KBM-7 (cell line): ENCODE measurements at places on chromosomes 4 and X.

DNA sequence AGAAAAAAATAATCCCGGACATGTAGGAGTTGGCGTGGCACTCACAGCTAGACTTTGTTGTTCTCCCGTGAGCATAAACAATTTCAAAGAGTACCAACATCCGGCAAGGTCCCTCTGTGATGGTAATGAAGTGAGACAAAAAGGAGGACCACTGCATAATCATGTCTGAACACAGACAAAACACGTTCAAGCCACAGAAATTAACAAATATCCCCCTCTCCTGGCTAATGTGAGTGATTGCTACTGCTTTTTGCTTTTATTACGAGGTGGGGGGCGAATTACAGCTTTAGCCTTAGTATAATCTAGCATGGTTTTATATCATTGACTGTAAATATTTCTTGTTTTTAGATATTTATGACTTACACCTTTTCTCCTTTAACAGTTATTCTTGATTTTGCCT lies 118.5 kb downstream of the PLS3 start:
- DNase-seq, result peak; percentile 26

DNA sequence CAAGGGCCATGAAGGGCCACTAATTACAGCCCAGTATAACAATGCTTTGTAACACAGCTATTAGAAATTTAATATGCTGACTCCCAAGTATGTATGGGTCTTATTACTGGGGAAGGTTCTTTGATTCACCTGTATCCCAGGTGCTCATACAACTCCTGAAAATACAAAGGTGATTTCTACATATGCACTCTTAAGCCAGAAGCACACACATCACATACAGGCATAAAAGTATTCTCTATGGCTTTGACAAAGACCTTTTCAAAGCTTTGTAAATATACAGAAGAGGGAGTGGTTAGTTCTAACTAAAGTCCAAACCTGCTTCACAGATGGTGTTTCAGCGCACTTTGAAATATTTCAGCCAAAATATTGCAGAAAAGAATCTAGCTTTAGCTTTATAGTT lies 191.5 kb downstream of the SNCA start:
- no peak for DNase-seq

DNA sequence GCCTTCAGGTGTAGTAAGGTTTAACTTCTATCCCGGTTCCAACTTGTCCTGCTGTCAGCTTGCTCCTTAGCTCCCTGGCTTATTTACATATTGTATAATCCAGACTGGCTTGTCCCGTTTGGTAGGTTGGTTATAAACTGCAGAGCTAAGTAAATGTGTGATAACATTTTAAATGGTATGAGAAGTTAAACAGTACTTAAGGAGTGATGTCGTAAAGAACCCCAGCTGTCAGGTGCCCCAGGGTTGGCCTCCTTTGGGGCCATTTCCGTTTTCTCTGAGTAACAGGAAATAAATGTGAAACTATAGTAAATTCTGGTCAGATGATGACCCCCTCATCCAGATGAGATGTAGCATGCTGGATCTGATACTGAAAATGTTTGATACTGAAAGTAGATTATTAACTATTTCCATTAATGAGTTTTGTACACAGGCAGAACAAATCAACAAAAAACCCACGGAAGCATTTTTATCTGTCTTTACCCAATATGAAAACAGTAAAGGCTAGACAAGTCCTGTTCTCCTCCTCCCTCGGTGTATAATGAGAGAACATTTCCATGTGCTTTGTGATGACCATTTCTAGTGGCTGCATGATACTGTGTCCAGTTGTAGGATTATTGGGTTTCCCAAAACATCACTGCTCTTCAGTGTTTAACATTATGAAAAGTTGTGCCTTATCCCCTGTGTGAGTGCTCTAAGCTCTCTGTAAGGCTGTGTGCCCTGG lies 22.4 kb downstream of the GAB1 start:
- DNase-seq, result peak; percentile 62

GRCh38 chr4:185820146-185821028 lies 8.4 kb upstream of the SORBS2 start:
- no peak for DNase-seq

- DNase-seq, result peak; percentile 28
Measured at GRCh38 chr4:22962295-22962694, 269.6 kb downstream of the GBA3 start.

- no peak for DNase-seq
Measured at GRCh38 chrX:57565198-57565597, 26.6 kb upstream of the ZXDB start.

DNA sequence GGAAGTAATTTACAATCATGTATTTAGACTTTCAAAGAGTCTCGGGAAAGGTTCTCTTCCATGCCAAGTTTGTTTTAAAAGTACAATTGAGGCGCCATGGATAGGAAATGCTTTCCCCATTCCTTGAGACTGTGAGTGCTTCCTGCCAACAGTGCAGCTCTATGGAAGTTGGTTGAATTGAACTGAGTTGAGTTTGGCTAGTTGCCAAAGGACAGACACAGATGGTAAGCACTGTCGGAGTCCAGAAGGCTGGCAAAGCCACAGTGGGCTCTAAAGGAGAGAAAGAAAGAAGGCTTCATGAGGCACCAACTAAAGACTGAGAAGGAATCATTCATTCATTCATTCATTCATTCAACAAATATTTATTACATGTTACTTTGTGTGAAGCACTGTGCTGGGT lies 4.3 kb upstream of the KCNE5 start:
- no peak for DNase-seq

- peak; percentile 23 for DNase-seq
Measured at GRCh38 chr4:56976283-56976836, 1.0 kb downstream of the NOA1 start.

GRCh38 chr4:3605491-3605890 lies 73.3 kb upstream of the LRPAP1 start:
- no peak for DNase-seq

- DNase-seq, result no peak
Measured at GRCh38 chr4:140003876-140004548, 150.0 kb downstream of the MAML3 start.

GRCh38 chr4:139279760-139280620 lies at the start of gene MGARP:
TSS of gene MGARP (minus strand) at chr4:139280225. CDS start at chr4:139280158, 67 bp downstream.
- no peak for DNase-seq

- DNase-seq, result peak; percentile 66
Measured at GRCh38 chr4:78951862-78952472, 12.7 kb upstream of the PAQR3 start.

DNA sequence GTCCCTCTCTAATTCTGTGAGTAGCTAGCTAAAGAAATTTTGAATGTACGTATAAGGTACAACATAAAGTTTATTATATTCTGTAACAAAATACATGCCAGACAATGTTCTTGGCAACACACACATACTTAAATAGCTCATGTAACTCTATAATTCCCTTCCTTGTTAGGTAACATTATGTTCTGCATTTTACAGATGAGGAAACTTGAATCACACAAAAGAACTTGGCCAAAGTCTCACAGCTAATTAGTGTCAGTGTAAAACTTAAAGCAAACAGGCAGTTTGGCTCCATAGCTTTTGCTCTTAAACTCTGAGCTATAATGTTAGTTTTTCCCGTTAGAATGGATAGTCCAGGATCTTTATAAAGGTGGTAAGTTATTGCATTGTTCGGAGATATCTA lies 1091.8 kb upstream of the SLIT2 start:
- no peak for DNase-seq

- peak; percentile 39 for DNase-seq
Measured at GRCh38 chr4:109614466-109614865, 54.4 kb downstream of the MCUB start.

DNA sequence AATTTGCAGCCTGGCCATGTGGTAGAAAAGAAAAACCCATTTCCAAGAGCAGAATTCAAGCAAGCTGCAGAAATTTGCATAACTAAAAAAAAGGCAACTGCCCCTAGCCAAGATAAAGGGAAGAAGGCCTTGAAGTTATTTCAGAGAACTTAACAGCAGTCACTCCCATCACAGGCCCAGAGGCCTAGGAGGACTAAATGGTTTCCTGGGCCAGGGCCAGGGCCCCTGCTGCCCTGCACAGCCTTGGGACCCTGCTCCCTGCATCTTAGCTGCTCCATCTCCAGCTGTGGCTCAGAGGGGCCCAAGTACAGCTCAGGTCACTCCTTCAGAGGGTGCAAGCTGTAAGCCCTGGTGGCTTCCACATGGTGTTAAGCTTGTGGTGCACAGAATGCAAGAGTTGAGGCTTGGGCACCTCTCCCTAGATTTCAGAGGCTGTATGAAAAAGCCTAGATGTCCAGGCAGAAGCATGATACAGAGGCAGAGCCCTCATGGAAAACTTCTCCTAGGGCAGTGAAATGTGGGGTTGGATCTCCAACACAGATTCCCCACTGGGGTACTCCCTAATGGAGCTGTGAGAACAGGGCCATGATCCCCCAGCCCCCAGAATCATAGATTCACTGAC lies 6.7 kb upstream of the MID2 start:
- DNase-seq, result no peak

DNA sequence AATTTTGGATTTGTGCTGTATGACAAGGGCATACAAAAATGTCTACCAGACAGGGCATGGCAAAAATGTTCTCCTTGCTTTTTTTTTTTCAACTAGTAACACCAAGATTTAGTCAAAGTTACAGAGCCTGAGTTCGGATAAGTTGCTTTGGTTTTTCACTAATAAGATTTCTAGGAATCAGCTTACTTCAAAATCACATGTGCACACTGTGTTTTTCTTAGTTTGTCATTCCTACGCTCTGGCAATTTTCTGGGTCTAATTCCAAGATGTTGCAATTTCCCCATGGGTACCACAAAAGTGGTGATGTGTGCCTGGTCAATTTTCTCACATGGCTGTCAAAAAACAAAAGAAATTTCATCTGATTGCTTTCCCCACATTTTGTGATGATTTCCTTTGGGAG lies 6.3 kb downstream of the C1QTNF7 start:
- no peak for DNase-seq

- DNase-seq, result peak; percentile 32
Measured at GRCh38 chr4:105895583-105896460, 551 bp downstream of the NPNT start.

GRCh38 chrX:153744210-153745066 lies 19.6 kb upstream of the PLXNB3 start:
- peak; percentile 61 for DNase-seq

GRCh38 chr4:143356493-143356892 lies 19.8 kb downstream of the GAB1 start:
- no peak for DNase-seq

DNA sequence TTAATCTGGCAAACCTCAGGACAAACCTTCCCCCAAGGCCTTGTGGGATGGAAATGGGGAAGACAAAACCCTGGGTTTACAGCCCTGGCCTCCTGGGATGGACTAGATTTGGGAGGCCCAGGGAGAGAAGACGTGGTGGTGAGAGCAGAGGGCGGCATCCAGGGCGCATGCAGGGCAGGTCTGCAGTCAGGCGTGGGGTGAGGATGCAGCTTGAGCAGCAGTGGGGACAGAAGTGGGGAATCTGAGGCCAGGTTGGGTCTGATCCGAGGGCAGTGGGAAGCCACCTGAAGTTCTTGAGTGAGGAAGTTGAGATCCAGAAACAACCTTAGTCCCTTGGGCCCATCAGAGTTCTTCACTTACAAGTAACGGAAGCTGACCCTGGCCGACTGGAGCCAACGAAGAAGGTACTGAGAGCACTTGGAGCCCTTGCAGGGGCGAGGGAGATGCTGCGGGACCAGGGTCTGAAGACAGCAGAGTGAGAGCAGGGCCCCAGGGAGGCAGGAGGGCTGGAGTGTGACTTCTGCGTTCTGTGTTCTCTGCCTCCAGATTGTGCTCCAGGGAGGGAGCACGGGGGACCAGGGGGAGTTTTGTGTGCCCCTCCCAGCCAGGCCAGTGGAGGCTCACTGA lies 42.0 kb upstream of the GPR78 start:
- no peak for DNase-seq

GRCh38 chr4:78459327-78459726 lies 92.2 kb upstream of the ANXA3 start:
- DNase-seq, result no peak

- DNase-seq, result no peak
Measured at GRCh38 chrX:125786316-125786715, 379.8 kb downstream of the DCAF12L2 start.

GRCh38 chrX:68675571-68675970 lies 28.1 kb downstream of the STARD8 start:
- no peak for DNase-seq

DNA sequence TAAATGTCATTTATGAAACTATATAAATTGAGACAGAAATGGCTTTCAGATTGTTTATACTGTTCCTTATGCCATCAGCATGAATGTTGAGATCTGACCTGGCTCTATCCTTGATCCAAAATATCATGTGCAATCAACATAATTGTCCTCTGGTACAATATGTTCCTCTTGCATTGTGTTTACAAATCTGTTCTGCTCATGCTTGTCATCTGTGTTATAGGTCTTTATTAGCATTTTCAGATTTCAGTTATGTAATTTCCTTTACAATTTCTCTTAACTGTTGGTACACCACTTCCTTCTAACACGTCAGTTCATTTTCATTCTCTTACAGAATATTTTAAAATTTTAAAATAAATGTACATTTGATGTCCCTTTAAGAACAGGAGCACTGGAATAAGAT lies 1.6 kb downstream of the HPGD start:
- no peak for DNase-seq

- no peak for DNase-seq
Measured at GRCh38 chr4:179872755-179873154, 2370.4 kb upstream of the TENM3 start.

GRCh38 chr4:124790471-124790870 lies 77.9 kb upstream of the ANKRD50 start:
- no peak for DNase-seq

DNA sequence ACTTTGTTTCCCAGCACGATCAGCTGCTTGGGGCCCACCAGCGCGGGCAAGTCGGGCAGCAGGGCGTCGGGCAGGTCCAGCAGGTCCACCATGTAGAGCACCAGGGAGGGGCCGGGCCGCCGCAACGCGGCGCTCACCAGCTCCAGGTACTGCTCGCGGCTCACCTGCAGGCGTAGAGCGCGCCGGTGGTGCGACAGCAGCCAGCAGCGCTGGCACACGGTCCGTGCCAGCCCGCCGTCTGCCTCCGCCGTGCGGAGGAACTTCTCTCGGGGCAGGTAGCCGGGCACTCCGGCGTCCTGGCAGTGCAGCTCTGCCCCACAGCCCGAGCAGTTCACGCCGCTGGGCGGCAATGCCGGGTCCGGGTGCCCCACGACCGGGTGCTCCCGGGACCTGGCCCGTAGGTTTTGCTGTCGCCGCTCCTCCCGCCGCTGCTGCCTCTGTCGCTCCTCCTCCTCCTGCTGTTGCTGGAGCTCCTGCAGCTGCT lies 527 bp downstream of the NOA1 start:
- DNase-seq, result no peak

GRCh38 chr4:5979981-5980380 lies 38.2 kb downstream of the C4orf50 start:
- peak; percentile 19 for DNase-seq

DNA sequence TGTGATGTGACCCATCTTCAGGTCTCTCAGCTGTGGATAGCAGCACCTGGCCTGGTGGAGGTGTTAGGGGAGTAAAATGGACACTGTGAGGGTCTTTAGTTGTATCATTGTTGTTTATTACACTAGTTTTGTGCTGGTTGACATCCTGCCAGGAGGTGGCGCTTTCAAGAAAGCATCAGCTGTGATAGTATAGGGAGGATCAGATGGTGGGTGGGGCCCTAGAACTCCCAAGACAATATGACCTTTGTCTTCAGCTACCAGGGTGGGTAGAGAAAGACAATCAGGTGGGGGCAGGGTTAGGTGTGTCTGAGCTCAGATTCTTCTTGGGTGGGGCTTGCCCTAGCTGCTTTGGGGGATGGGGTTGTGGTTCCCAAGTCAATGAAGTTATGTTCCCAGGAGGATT lies 162.8 kb downstream of the PPP1R2C start:
- DNase-seq, result peak; percentile 23
